Stimulated activated CD8-positive, alpha-beta memory T cell treated with anti-CD3 and anti-CD28 coated beads, Interleukin-7, amount 100 ng/mL, for 1 hour (primary cell): ENCODE measurements at places on chromosomes 5 and 9.

DNA sequence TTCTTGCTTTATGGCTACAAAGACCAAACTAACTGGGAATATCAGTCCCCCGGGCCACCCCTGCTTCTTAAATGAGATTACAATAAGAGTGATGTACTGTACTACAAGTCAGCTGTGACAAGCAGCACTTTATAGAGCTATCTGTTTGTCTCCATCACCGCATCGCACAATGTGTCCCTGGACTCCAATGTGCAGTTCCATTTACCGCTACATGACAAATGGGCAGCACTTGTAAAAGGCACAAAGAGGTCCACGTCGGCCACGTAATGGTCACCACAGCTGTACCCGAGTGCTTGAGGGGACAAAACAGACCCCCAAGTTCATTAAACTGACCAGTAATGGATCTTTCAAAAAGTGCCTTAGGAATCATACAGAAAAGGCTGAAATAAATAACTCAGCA, 54.1 kb downstream of the PSMB7 start:
- DNase-seq, result no peak

GRCh38 chr5:84411832-84412605, 27.3 kb upstream of the EDIL3 start:
- no peak for DNase-seq

DNA sequence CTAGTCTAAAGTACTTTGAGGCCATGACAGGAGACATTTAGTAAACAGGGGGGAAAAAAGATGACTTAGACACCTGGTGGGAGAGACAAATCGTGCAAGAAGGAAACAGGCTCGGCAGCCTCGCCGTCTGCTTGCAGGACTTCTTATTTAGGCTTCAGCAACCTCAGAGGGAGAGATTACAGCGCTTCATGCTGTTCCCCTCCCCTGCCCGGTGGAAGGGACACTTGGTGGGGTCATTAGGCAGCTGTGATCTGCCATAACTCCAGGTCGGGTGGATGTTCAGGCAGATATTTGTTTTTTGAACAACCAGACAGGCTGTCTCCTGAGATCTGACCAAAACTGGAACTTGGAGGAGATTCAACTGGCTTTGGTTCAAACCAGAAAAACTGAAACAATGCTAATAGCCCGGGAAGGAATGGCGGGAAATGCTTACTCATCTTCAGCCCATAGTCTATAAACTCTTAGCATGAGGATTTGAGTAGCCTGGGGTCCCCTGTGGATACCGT, 38.1 kb upstream of the CD180 start:
- no peak for DNase-seq

GRCh38 chr9:90593646-90594045, 49.0 kb downstream of the DIRAS2 start:
- no peak for DNase-seq

GRCh38 chr9:35353731-35354365, 136.1 kb upstream of the RUSC2 start:
- no peak for DNase-seq

DNA sequence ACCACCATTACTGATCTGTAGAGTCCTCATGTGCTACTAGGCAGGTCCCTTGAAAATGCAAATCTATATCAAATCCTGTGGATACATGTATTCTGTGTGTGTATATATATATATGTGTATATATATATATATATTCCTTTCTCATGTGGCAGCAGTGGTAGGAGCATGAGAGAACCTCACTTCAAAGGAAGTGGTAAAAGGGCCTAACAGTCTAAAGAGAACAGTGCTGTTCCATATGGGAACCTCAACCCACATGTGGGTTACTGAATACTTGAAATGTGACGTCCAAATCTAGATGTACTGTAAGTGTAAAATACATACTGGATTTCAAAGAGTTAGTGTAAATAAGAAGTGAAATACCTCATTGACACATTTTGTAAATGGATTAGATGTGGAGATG, 5.4 kb downstream of the SLC46A2 start:
- DNase-seq, result no peak

- DNase-seq, result no peak
Measured at GRCh38 chr9:99357575-99357974, 135.5 kb downstream of the SEC61B start.

GRCh38 chr9:16637218-16637617, 233.3 kb downstream of the BNC2 start:
- DNase-seq, result no peak

- no peak for DNase-seq
Measured at GRCh38 chr9:124137009-124137943, 120.5 kb upstream of the NEK6 start.

DNA sequence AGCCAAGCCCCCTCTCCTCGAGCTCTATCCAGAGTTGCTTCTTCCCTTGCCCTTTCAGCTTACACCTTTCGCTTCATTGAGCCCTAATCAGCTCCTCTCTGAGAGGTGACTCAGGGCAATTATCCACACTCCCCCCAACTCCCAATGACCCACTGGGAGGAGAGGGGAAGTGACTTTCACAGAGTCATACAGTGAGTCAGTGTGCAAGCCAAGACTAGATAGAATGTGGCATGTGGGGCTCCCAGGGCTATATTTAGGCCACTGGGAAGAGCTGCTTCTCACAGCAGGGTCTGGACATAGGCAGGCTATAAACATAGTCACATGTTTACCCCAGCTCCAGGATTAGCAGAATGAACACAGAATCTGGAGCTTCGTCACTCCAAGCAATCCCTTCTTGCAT, 57.4 kb downstream of the NRG2 start:
- no peak for DNase-seq

DNA sequence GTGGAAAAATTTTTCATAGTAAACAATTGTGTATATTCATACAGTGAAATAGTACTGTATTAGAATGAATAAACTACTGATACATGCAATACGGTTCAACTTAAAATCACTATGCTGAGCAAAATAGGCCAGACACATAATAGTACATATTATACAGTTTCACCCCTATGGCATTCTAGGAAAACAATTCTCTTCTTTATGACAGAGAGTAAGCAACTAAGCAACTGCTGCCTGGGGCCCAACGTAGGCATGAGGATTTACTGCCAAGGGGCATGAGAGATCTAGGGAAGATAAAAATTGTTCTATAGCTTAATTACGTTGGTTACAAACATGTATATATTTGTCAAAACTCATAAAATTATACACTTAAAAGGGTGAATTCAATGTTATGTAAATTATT, 180.2 kb downstream of the DRD1 start:
- DNase-seq, result no peak

DNA sequence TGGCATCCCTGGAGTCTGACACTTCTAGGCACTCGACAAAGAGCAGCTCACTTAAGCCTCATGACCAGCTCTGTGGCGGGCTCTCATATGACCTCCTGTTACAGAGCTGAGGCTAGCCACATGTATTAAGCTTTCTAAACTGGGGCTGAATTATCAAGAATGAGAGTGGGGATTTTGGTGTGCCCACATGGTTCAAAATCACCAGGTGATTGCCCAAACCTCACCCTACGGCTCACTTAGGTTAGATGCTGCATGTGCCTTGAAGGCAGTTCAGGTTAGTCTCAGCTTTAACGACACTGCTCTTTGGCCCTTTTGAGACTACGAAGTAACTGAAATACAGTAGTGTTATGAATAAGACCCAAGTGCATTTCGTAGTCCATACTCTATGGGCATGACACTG, 39.4 kb upstream of the SMIM32 start:
- DNase-seq, result no peak

DNA sequence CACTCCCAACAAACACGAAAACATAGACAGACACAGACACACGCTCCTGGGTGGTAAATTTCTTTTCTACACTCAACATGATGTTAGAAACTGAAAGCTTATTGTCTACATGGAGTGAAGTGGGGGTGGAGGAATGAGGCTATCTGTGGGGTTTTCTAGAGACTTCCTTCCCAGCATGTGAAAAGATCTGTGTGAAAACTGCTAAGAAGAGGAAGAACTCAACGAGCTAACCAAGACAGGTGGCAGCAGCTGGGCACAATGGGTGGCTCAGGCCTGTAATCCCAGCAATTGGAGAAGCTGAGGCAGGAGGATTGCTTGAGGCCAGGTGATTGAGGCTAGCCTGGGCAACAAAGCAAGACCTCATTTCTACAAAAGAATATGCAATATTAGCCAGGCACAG, 7.6 kb downstream of the FYB1 start:
- no peak for DNase-seq

- no peak for DNase-seq
Measured at GRCh38 chr5:170642066-170642735, 138.4 kb downstream of the KCNIP1 start.

DNA sequence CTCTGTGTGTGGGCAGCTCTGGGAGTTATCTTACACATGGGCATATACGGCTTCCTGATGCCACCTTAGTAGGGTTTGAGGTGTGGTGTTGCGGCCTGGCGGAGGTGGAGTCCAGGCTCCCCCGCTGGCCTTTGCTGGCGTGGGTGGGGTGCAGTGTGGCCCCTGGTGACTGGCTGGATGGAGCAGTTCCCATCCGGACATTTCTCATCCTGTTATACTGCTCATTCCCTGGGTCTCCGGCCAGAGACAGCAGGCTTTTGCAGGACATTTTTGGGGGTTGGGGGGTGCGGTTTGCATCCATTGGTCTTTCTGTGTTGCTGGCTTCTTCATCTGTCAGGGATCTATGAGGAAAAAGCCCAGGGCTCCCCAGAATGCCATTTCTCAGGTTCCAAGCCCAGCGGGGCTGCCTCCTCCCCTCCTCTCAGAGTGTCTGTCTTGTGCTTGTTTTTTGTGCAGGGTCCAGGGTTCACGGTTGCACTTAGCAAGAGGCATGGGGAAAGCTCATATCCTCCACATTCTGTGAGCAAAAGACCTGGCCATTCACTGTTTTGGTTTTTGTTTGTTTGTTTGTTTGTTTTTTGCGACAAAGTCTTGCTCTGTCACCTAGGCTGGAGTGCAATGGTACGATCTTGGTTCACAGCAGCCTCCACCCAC, 22.3 kb downstream of the NDUFS6 start:
- DNase-seq, result no peak

DNA sequence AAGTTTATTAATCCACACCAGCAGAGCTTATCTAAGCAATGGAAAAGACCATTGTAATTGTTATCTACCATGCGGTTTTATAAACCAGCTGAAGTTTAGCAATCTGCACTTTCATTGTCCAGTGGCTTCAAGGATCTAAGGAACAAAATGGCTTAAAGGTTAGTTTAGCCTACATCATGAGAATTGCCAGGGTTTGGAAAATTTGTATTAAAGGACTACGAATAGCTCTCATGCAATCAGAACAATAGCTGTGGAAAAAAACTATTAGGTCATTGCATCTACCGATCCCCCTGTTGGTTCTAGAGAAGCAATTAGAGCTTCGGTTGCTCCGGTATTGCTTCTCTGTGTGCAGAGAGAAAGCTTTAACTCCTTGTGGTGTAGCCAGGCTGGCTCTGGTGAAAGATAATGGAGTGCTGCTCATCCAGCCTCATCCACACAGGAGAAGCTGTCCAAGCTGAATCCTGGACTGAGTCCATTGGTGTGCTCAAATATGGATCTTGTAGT, 86.3 kb upstream of the SLC12A2 start:
- DNase-seq, result no peak

- DNase-seq, result no peak
Measured at GRCh38 chr5:55868846-55869245, 17.7 kb downstream of the IL31RA start.

DNA sequence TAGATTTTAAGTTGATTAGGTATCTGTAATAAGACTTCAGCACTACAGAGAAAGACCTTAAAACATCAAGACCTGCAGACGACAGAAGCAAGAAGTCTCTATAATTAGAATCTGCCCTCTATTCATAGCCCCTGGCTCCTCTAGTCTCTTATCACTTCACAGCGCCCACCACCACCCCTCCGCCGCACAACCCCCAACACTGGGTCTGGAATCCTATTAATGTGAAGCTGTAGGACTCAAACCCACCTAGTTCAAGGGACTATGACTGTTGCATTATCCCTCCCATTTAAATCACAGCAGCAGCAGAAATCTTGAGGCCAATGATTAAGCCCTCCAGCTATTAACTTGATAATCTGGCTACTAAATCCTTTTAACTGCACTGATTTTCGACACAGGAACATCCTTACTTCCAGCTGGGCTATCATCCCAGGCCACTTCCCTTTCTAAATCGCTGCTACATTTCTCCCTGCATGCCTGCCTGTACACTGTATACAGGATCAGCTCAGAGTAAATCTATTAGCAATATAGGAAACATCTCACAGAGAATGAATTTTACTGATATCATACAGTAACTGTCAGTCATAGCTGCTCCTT, 159.5 kb upstream of the GRAMD2B start:
- no peak for DNase-seq

DNA sequence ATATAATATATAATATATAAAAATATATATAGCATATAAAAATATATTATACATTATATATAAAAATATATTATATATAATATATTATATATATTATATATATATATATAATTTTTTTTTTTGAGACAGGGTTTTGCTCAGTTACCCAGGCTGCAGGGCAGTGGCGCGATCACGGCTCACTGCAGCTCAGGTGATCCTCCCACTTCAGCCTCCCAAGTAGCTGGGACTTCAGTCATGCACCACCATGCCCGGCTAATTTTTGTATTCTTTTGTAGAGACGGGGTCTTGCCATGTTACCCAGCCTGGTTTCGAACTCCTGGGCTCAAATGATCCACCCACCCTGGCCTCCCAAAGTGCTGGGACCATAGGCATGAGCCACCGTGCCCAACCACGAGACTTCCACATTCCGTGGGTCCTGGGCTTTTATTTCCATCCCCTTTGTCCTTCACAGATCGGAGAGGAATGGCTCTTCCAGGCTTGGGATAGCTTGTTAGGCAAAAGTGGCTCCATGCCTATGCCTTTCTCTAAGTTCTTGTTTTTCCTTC, 62.0 kb upstream of the IER5L start:
- no peak for DNase-seq

- DNase-seq, result no peak
Measured at GRCh38 chr9:118686959-118687358, 682.3 kb downstream of the BRINP1 start.

GRCh38 chr9:35697486-35697885, 7.8 kb upstream of the TPM2 start:
- DNase-seq, result no peak

- DNase-seq, result no peak
Measured at GRCh38 chr5:63220244-63220643, 641.6 kb downstream of the LRRC70 start.

DNA sequence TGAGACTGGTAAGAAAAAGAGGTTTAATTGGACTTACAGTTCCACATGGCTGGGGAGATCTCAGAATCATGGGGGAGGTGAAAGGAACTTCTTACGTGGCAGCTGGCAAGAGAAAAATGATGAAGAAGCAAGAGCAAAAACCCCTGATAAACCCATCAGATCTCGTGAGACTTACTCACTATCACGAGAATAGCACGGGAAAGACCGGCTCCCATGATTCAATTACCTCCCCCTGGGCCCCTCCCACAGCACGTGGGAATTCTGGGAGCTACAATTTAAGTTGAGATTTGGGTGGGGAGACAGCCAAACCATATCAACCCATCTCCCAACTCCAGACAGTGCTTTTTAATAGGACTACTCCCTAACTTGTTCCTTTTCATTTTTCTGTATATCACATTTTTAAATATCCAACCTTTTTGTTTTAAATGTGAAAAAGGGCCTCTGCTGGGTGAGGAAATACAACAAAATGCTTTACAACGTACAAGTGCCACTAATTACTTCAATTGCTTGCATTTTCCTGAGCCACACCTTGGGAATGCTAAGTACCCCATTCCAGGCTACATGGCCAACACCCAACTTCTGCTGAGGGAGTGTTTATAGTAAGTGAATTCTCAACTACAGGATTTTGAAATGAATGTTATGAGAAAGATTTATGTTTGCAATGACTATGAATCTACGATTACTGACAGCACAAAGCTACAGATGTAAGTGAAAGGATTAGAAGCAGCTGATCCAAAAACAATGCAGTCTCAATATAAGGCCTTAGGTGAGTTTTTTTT, 294.1 kb upstream of the CD180 start:
- no peak for DNase-seq

- no peak for DNase-seq
Measured at GRCh38 chr9:137485343-137486140, 26.4 kb upstream of the NSMF start.
